Bronchial epithelial cell (primary cell): ENCODE measurements at places on chromosomes 11 and 22. TPM values are rescaled to one million over a fixed set of nuclear protein-coding genes. Genes with fewer than 3 reads are reported as not detected.

IFT27 gene
- 10.8 and 15.5 TPM in 2 replicates for total RNA-seq

MIOX gene
- total RNA-seq = not detected in 2 replicates

GRK2 gene
- total RNA-seq = 55.0 and 77.4 TPM in 2 replicates

OR5L1 gene
- total RNA-seq = not detected in 2 replicates

NRGN gene
- total RNA-seq = not detected in 2 replicates

RGL4 gene
- not detected in 2 replicates for total RNA-seq

SAA2 gene
- total RNA-seq = 1.9 TPM in 1 of 2 replicates, not detected in the other

OR51I1 gene
- total RNA-seq = not detected in 2 replicates

PLEKHB1 gene
- total RNA-seq = 0.13 TPM in 1 of 2 replicates, not detected in the other

SCN3B gene
- 0.26 and 0.64 TPM in 2 replicates for total RNA-seq

OR51B5 gene
- not detected in 2 replicates for total RNA-seq

CEP126 gene
- total RNA-seq = 0.53 and 2.6 TPM in 2 replicates

OR6M1 gene
- total RNA-seq = not detected in 2 replicates

FOLR2 gene
- total RNA-seq = not detected in 2 replicates

MS4A14 gene
- not detected in 2 replicates for total RNA-seq

SCN2B gene
- total RNA-seq = under 0.01 and 0.13 TPM in 2 replicates

ADORA2A gene
- total RNA-seq = under 0.01 and 0.77 TPM in 2 replicates

CDC42EP1 gene
- total RNA-seq = 5.8 and 11.0 TPM in 2 replicates

KRTAP5-2 gene
- not detected in 2 replicates for total RNA-seq

NNMT gene
- total RNA-seq = 0.38 and 11.6 TPM in 2 replicates

MS4A3 gene
- not detected in 2 replicates for total RNA-seq

MISFA gene
- total RNA-seq = 0.64 and 0.79 TPM in 2 replicates

GALNT18 gene
- 21.4 and 26.1 TPM in 2 replicates for total RNA-seq

CD248 gene
- under 0.01 TPM in 2 replicates for total RNA-seq

SCGB1A1 gene
- total RNA-seq = not detected in 2 replicates

DNAJC24 gene
- 14.2 and 16.9 TPM in 2 replicates for total RNA-seq

POTEH gene
- not detected in 2 replicates for total RNA-seq

APOBEC3B gene
- 0.26 TPM in 1 of 2 replicates, not detected in the other for total RNA-seq

VWA5A gene
- 5.3 and 18.8 TPM in 2 replicates for total RNA-seq

GAS2 gene
- total RNA-seq = 1.1 and 1.8 TPM in 2 replicates

IGF2 gene
- 1.0 and 6.6 TPM in 2 replicates for total RNA-seq

PHOX2A gene
- total RNA-seq = not detected in 2 replicates

SYTL2 gene
- total RNA-seq = 5.6 and 8.2 TPM in 2 replicates

ARL2 gene
- 71.0 and 76.1 TPM in 2 replicates for total RNA-seq

ALDH3B1 gene
- total RNA-seq = 4.6 and 6.1 TPM in 2 replicates

C11orf24 gene
- 13.2 and 18.3 TPM in 2 replicates for total RNA-seq

EFCAB6 gene
- 0.26 and 0.64 TPM in 2 replicates for total RNA-seq

MAPK8IP1 gene
- 0.26 and 0.90 TPM in 2 replicates for total RNA-seq

MYO7A gene
- under 0.01 and 0.13 TPM in 2 replicates for total RNA-seq

PDGFB gene
- 1.1 and 5.6 TPM in 2 replicates for total RNA-seq

PAX6 gene
- total RNA-seq = not detected in 2 replicates

APLNR gene
- not detected in 2 replicates for total RNA-seq

USP2 gene
- total RNA-seq = 0.26 and 1.2 TPM in 2 replicates

PTPRCAP gene
- 0.26 and 0.51 TPM in 2 replicates for total RNA-seq

TMEM191B gene
- total RNA-seq = 0.26 and 1.0 TPM in 2 replicates

CYP2D6 gene
- 0.53 and 0.64 TPM in 2 replicates for total RNA-seq

SHANK3 gene
- 0.79 and 0.90 TPM in 2 replicates for total RNA-seq

KRTAP5-10 gene
- not detected in 2 replicates for total RNA-seq

APOBEC3F gene
- total RNA-seq = 0.79 and 2.0 TPM in 2 replicates

SLC6A5 gene
- not detected in 2 replicates for total RNA-seq

C22orf42 gene
- not detected in 2 replicates for total RNA-seq

TIGD3 gene
- 0.26 TPM in 2 replicates for total RNA-seq

OR2AT4 gene
- under 0.01 TPM in 1 of 2 replicates, not detected in the other for total RNA-seq

MYBPC3 gene
- total RNA-seq = under 0.01 TPM in 1 of 2 replicates, not detected in the other

SLN gene
- total RNA-seq = not detected in 2 replicates

MUC15 gene
- total RNA-seq = 0.53 and 7.3 TPM in 2 replicates

TRIM34 gene
- total RNA-seq = 2.9 and 5.8 TPM in 2 replicates

RABL2B gene
- total RNA-seq = 4.5 and 7.9 TPM in 2 replicates
